Thymus (tissue), 14 donors: ENCODE measurements at places on chromosomes 2 and 18. TPM values are rescaled to one million over a fixed set of nuclear protein-coding genes. Genes with fewer than 3 reads are reported as not detected.

- DNase-seq, result no peak
- no peak overlapping the region for H3K4me3 ChIP-seq
- H3K4me1 ChIP-seq, result no peaks in the 10 kb centered on the region
- no peaks in the 10 kb centered on the region for H3K36me3 ChIP-seq
Observed at GRCh38 chr2:85760872-85761271, 7.1 kb downstream of the ATOH8 start.

Gene ARHGAP15
- total RNA-seq, result 182 TPM

Gene ALKAL2
- 1.7 TPM for total RNA-seq

Gene UGT1A9
- total RNA-seq, result 0.09 TPM

- DNase-seq, result no peak
- peaks cover 14% of the 10 kb centered on the region for H3K4me1 ChIP-seq
- no peaks in the 10 kb centered on the region for H3K36me3 ChIP-seq
- no peak overlapping the region for H3K27ac ChIP-seq
- H3K27me3 ChIP-seq, result no peaks in the 10 kb centered on the region
- H3K4me3 ChIP-seq, result no peak overlapping the region
Observed at GRCh38 chr18:3626929-3627458, 177.0 kb downstream of the TGIF1 start.

GRCh38 chr18:57744211-57744694 lies 58.9 kb downstream of the ATP8B1 start:
- no peaks in the 10 kb centered on the region for H3K27me3 ChIP-seq
- no peak overlapping the region for H3K4me3 ChIP-seq
- H3K4me1 ChIP-seq, result no peaks in the 10 kb centered on the region
- DNase-seq, result no peak

- H3K4me1 ChIP-seq, result no peaks in the 10 kb centered on the region
- no peaks in the 10 kb centered on the region for H3K36me3 ChIP-seq
- H3K4me3 ChIP-seq, result no peak overlapping the region
Observed at GRCh38 chr18:63758615-63759240, 16.5 kb upstream of the SERPINB7 start.

Gene ZSWIM2
- not detected for total RNA-seq

DNA sequence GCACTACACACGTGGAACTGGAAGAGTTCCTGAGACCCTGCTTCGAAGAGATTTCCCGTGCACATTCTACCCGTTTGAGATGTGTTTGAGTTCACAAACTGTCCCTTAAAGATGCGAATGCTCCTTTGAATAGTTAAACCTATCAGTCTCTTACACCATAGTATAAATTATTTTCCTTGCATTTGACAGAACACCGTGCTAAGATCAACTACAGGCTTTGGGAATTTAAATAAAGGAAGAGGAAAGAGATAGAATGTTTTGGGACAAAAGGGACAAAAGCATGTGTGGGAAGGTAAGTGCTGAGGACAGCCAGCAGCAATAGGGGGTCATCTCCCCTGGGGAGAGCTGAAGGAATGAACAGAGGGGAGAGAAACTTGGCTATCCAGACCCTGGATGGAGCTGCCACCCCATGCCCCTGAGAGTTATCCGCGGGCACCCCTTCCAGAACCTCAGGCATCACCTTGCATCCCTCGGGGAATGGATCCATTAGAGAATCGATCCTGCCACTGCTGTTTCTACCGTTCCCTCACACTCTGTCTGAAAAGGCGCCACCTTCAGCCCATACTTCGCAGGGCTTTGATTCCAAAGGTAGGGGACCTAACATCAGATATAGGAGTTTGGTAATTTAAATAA lies 888 bp upstream of the ADCY3 start:
- peaks cover 18% of the 10 kb centered on the region for H3K27me3 ChIP-seq
- peaks cover under 1% of the 10 kb centered on the region for H3K36me3 ChIP-seq
- peaks cover 8% of the 10 kb centered on the region for H3K4me1 ChIP-seq

DNA sequence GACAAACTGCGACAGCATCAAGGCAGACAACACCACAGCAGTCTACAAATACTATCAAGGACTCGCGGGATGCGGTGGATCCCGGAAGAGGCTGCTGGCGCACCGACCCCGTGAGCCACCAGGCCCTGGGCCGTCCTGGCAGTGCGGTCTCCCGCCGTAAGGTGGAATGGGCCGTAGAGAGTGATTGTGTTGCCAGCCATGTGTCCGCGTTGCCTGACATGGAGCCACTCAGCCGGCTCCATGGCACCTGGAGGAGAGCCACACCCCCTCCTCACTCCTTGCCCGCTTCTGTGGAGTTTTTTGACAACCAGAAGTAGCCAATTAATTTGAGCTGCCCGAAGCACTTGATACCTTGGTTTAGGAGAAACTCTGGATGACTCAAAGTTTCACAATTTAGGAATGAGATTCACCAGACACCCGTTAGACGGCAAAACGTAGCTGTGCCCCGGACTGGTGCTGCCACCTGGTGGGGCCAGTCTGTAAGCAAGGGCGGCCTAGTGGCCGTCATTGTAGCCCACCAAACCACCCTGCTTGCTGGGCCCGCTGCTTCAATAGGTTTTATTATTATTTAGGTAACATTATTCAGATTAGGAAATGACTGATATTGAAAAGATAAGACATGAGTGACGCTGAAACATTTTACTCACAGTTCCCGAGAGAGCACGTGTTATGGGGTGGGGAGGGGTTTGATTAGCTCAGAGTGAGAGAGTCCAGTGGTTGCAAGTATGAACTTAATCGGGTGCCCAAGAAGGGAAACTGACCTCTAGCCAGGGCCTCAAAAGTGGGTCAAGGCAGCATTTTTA lies 10.2 kb upstream of the IMP4 start:
- H3K27me3 ChIP-seq, result peaks cover 3% of the 10 kb centered on the region
- H3K4me3 ChIP-seq, result no peak overlapping the region
- H3K4me1 ChIP-seq, result no peaks in the 10 kb centered on the region
- H3K36me3 ChIP-seq, result no peaks in the 10 kb centered on the region
- H3K27ac ChIP-seq, result no peak overlapping the region
- DNase-seq, result peak; percentile 65

Gene IGFBP2
- total RNA-seq, result 189 TPM

Gene KYNU
- total RNA-seq, result 6.6 TPM

Gene SATB2
- total RNA-seq, result 0.38 TPM

Gene ZNF521
- 9.2 TPM for total RNA-seq

Gene ATP6V1B1
- total RNA-seq, result 0.19 TPM

Gene MAP3K20
- total RNA-seq, result 11.2 TPM

- H3K36me3 ChIP-seq, result no peaks in the 10 kb centered on the region
- no peak overlapping the region for H3K27ac ChIP-seq
- peaks cover 24% of the 10 kb centered on the region for H3K27me3 ChIP-seq
- H3K4me1 ChIP-seq, result no peaks in the 10 kb centered on the region
Observed at GRCh38 chr2:233934524-233934923, 17.4 kb downstream of the TRPM8 start.

GRCh38 chr2:74739733-74740241 lies 85.7 kb downstream of the SEMA4F start:
- no peak for DNase-seq
- no peaks in the 10 kb centered on the region for H3K36me3 ChIP-seq
- no peaks in the 10 kb centered on the region for H3K27me3 ChIP-seq
- no peak overlapping the region for H3K27ac ChIP-seq
- no peaks in the 10 kb centered on the region for H3K4me1 ChIP-seq

- H3K27me3 ChIP-seq, result no peaks in the 10 kb centered on the region
- H3K36me3 ChIP-seq, result peaks cover 3% of the 10 kb centered on the region
- no peak overlapping the region for H3K4me3 ChIP-seq
- no peak overlapping the region for H3K27ac ChIP-seq
- no peaks in the 10 kb centered on the region for H3K4me1 ChIP-seq
Observed at GRCh38 chr18:8088626-8089025, 520.6 kb upstream of the RAB12 start.

GRCh38 chr2:2156881-2157280 lies 174.2 kb downstream of the MYT1L start:
- no peaks in the 10 kb centered on the region for H3K4me1 ChIP-seq
- H3K36me3 ChIP-seq, result no peaks in the 10 kb centered on the region
- no peak overlapping the region for H3K4me3 ChIP-seq

Gene C1QL2
- 0.05 TPM for total RNA-seq

DNA sequence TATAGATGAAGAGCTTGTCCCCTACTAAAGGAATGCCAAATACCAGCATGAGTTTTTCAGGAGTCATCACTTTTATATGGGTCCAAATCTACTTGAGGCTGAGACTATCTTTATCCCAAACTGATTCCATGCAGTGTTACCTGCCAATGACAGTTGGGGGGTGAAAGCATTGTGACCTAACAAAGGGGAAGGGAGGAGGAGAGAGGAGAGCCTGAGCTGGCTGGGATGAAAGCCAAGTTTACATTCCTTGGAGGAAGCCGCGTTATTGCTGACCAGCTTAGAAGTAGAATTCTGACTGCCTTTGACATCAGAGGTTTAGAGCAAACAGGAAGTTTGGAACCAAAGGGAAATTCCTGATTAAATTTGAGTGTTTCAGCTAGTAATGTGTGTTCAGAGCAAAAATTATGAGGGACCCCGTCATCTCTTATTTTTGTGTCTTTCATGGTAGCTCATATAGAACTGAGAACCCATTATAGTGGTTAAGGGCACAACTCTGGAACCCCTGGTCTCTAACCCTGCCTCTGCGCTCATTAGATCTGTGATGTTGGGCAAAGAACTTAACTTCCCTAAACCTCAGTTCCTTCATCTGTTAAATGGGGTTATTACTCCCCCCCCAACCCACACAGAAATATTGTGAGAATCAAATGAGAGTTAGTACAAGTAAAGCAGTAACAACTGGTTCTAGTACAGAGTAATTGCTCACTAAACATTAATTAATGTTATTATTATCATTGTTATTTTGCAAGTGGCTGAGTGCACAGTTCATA lies 199.3 kb upstream of the EPAS1 start:
- no peak for DNase-seq
- H3K4me1 ChIP-seq, result no peaks in the 10 kb centered on the region
- H3K4me3 ChIP-seq, result no peak overlapping the region
- no peaks in the 10 kb centered on the region for H3K27me3 ChIP-seq

DNA sequence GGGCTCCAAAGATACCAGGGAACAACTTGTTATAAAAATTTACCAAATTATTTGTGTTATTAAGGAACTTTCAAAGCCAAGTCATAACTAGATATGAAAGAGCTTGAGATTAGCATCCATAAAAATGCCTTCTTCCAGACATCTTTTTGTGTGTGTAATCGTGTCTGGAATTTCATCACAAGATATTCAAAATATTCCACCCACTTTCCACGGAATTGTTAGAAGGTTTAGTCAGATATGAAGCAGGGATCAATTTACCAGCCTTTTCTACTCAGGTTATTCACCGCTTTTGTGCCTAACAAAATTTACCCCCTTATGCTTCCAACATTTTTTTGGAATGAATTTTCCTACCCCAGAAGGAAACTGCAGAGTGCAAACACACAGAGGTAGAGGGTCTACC lies 130.2 kb upstream of the ACVR2A start:
- no peak overlapping the region for H3K27ac ChIP-seq
- no peaks in the 10 kb centered on the region for H3K4me1 ChIP-seq
- H3K27me3 ChIP-seq, result no peaks in the 10 kb centered on the region
- H3K36me3 ChIP-seq, result no peaks in the 10 kb centered on the region
- H3K4me3 ChIP-seq, result no peak overlapping the region
- no peak for DNase-seq

- peaks cover 30% of the 10 kb centered on the region for H3K4me1 ChIP-seq
- H3K36me3 ChIP-seq, result no peaks in the 10 kb centered on the region
- no peaks in the 10 kb centered on the region for H3K27me3 ChIP-seq
- no peak overlapping the region for H3K27ac ChIP-seq
- H3K4me3 ChIP-seq, result no peak overlapping the region
Observed at GRCh38 chr2:68732036-68732932, 2.3 kb upstream of the ARHGAP25 start.

Gene CAPN14
- 0.52 TPM for total RNA-seq

DNA sequence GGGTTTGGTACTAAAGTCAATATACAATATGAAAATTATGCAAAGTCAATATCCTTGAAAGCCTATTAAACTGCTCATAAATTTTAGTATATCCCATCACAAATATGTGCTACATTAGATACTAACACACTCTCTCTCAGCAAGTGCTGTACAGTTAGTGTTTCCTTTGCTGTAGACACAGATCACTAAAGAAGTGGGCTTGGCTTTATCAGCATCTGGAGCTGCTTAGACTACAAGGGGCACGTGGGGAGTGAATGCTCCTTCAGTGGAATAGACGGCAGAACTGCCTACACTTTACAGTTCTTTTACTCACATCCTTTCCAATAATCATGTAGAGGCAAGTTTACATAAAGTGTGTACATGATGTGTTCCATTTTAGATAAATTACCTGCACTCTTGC lies 26.0 kb upstream of the EFEMP1 start:
- no peak overlapping the region for H3K4me3 ChIP-seq
- H3K27ac ChIP-seq, result no peak overlapping the region
- no peaks in the 10 kb centered on the region for H3K36me3 ChIP-seq
- H3K27me3 ChIP-seq, result no peaks in the 10 kb centered on the region

GRCh38 chr2:15176604-15177003 lies 384.5 kb downstream of the NBAS start:
- peaks cover 2% of the 10 kb centered on the region for H3K4me1 ChIP-seq
- no peak overlapping the region for H3K4me3 ChIP-seq
- H3K36me3 ChIP-seq, result no peaks in the 10 kb centered on the region
- no peaks in the 10 kb centered on the region for H3K27me3 ChIP-seq
- no peak for DNase-seq
- no peak overlapping the region for H3K27ac ChIP-seq

Gene IGFBP5
- total RNA-seq, result 6.6 TPM

GRCh38 chr2:175167076-175167791 lies 769 bp downstream of the ATF2 start:
- DNase-seq, result no peak
- H3K27me3 ChIP-seq, result no peaks in the 10 kb centered on the region
- peak overlapping the region; percentile 93 for H3K27ac ChIP-seq
- H3K36me3 ChIP-seq, result no peaks in the 10 kb centered on the region

Gene CD8B2
- 22.1 TPM for total RNA-seq

Gene CHST10
- 7.1 TPM for total RNA-seq

Gene IL36RN
- total RNA-seq, result 0.09 TPM

DNA sequence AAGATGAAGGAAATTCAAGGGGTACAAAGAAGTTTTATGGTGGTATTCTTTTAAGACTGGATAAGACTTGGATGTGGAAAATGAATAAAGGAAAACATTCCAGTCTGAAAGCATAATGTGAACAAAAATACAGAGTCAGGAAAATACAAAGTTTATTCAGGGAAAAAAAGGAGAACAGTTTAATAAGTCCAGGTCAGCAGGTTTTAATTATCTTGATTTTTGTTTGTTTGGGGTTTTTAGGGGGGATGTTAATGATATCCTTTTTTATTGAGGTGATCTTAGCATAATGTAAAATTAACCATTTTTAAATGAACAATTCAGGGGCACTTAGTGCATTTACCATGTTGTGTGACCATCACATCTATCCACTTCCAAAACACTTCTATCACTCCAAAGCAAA lies 80.6 kb downstream of the NBAS start:
- DNase-seq, result no peak
- no peaks in the 10 kb centered on the region for H3K27me3 ChIP-seq
- no peaks in the 10 kb centered on the region for H3K4me1 ChIP-seq
- H3K4me3 ChIP-seq, result no peak overlapping the region
- H3K36me3 ChIP-seq, result peaks cover 3% of the 10 kb centered on the region
- H3K27ac ChIP-seq, result no peak overlapping the region

Gene LRP1B
- 0.28 TPM for total RNA-seq

Gene UBXN4
- 64.4 TPM for total RNA-seq

- no peaks in the 10 kb centered on the region for H3K27me3 ChIP-seq
- H3K36me3 ChIP-seq, result no peaks in the 10 kb centered on the region
- no peak overlapping the region for H3K4me3 ChIP-seq
- H3K27ac ChIP-seq, result no peak overlapping the region
- H3K4me1 ChIP-seq, result no peaks in the 10 kb centered on the region
- DNase-seq, result no peak
Observed at GRCh38 chr2:220476877-220477276, 849.4 kb downstream of the SLC4A3 start.

GRCh38 chr18:370751-371608 lies 103.1 kb upstream of the THOC1 start:
- DNase-seq, result no peak
- no peak overlapping the region for H3K27ac ChIP-seq
- H3K4me3 ChIP-seq, result no peak overlapping the region
- H3K27me3 ChIP-seq, result no peaks in the 10 kb centered on the region

GRCh38 chr2:67772216-67773170 lies 290.3 kb downstream of the C1D start:
- H3K4me1 ChIP-seq, result no peaks in the 10 kb centered on the region
- no peaks in the 10 kb centered on the region for H3K27me3 ChIP-seq
- no peak overlapping the region for H3K4me3 ChIP-seq
- no peak for DNase-seq
